ENCODE measurements at places on chromosomes 1 and 21.
A peak's percentile ranks its signal among the peaks of the same experiment; 100 is the strongest.

- DNase-seq: no peak
These were observed 15.1 kb upstream of the DMBX1 start for GRCh38 chr1:46474570-46474969.

- DNase-seq: peak; percentile 55
These were observed 272.4 kb downstream of the TPR start for GRCh38 chr1:186102547-186103148.

- DNase-seq: no peak
These were observed 284.4 kb upstream of the C1orf105 start for GRCh38 chr1:172135978-172136610.

GRCh38 chr1:1684031-1684681 is 8.4 kb downstream of the SLC35E2B start:
- no peak for DNase-seq

GRCh38 chr1:158972841-158973240 is 36.9 kb upstream of the IFI16 start:
- peak; percentile 21 for DNase-seq
